ENCODE measurements at places on chromosomes 3 and 15.
A peak's percentile ranks its signal among the peaks of the same experiment; 100 is the strongest.

DNA sequence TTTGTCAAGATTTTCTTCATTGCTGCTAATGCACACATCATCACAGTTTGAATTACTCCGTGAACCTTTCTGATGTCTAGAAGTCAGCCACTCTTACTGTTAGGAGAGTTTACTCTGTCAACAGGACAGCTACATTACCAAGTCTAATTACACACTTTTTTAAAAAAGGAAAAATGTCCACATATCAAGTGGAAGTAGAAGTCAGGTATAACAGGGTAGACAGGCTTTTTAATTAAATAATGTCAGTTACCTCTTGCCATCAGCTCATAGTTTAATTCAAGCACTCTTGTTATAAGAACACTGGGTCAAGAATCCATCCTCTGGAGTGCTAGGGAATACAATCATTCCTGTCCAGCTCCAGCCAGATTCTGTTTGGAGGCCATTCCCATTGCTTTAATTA is 232.8 kb downstream of the TAFA4 start:
- no peak for DNase-seq

GRCh38 chr3:5095886-5096285 is 26.2 kb upstream of the ARL8B start:
- peak; percentile 12 for DNase-seq

- no peak for DNase-seq
These were observed 40.4 kb upstream of the SKOR1 start for GRCh38 chr15:67784856-67785430.

DNA sequence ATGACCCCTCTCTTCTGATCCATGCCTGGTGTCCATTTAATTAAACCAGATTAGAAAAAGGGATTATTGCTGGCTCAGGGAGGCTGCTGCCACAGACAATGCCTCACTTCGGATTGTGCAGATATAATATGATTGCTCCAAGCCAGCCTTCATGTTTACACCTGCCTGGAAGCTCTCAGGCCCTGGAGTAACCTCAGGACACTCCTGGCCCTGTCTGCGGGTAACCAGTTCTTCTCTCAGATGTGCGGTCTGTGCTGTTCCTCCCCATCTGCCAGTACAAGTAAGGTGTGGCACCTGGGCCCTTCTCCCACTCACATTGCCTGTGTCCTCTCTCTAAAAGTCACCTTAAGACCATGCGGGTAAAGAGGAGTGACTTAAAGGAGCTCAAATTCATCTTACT is 8.8 kb upstream of the GOLGA8J start:
- no peak for DNase-seq

DNA sequence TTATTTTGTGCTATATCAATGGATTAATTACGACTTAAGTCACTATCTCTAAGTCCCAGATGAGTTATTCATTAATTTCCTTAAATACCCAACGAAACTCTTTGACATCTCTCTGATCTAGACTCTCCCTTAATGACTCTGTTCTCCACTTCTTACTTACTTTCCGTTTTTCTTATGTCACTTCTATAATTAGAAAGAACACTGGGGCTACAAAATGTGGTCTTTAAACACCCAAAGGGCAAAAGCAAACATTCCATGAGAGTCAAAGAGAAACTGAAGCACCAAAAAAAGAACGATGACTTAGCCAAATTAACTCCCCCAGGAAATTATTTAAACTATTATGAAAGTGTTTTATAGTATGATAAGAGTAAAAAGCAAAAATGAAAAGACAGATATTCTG is 166.4 kb upstream of the UBE2E2 start:
- peak; percentile 9 for DNase-seq

DNA sequence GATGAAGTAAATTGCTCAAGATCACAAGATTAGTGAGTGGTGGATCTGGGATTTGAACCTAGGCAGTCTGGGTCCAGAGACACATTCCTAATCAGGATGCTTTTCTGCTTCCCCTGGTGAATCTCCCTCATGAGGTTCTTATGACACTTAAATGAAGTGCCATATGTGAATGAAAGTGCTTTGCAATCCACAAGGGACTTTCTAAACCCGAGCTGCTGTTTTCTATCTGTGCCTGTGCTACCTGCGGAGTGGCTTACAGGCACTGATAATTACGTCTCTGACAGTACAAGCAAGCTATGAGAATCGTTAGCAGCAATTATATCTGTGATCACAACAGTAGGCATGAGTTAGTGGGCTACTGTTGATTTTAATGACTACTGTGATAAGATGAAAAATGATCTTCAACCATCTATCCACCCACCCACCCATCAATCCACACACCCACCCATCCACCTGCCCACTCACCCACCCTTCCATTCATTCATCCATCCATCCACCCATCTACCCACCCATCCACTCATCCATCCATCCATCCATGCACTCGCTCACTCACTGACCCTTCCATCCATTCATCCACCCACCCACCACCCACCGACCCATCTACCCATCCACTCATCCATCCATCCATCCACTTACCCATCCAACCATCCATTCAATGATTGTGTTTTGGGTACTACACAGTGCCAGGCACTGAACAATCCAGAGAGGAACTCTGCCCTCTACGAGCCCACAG is 51.8 kb downstream of the ATP2B2 start:
- no peak for DNase-seq

DNA sequence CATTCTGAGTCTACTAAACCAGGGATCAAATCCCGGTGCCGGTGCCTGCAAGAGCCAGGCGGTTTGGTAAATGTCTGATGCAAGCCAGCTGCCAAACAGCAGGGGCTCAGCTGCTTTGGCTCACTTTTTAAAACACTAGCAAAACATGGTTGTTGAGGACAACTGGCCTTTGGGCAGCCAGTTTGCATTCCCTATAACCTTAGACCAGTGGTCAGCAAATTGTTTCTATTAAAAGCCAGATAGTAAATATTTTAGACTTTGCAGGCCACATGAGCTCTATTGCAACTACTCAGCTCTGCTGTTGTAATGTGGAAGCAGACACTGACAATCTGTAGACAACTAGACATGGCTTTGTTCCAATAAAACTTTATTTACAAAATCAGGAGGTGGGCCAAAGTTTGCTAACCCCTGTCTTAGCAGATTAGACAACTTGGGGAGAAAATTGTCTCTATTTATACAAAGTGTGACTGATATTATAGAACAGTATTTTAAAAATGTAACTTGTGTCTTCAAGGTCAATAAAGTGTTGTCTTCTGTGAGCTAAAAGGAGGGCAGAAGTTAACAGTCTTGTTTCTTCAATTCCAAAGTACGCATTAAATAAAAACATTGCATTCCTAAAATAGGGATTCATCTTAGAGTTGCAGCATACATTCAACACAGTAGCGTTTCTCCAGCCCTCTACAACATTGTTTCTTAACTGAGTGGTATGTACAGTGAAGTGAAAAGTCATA is 67.6 kb downstream of the SSUH2 start:
- DNase-seq, result peak; percentile 70

DNA sequence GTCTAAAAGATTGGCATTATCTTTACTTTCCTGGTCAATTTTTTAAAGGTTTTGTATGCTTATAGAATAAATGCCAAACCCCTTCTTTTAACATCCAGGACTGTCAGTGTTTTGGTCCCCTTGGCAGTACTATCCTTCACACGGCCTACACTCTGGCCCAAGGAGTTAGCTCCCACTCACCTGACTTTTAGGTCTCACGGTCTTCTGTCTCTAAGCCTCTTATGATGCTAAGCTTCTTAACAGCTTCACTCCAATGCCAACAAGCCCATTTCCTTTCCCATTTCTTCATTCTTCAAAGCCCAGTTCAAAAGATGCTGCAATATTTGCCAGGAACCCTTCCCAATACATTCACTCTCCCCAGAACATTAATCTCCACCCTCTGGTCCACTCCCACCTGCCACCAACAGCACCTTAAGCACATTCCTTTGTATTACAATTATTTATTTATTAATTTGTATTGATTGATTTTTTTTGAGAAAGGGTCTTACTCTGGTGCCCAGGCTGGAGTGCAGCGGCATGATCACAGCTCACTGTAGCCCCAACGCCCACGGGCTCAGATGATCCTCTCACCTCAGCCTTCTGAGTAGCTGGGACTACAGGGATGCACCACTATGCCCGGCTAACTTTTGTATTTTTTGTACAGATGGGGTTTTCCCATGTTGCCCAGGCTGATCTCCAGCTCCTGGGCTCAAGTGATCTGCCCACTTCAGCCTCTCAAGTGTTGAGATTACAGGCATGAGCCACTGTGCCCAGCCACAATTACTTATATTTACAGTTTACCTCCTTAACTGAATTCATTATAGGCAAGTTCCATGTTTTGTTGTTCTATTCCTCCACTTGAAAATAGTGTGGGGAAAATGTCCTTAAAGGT is 27.8 kb downstream of the IFT80 start:
- DNase-seq, result no peak

DNA sequence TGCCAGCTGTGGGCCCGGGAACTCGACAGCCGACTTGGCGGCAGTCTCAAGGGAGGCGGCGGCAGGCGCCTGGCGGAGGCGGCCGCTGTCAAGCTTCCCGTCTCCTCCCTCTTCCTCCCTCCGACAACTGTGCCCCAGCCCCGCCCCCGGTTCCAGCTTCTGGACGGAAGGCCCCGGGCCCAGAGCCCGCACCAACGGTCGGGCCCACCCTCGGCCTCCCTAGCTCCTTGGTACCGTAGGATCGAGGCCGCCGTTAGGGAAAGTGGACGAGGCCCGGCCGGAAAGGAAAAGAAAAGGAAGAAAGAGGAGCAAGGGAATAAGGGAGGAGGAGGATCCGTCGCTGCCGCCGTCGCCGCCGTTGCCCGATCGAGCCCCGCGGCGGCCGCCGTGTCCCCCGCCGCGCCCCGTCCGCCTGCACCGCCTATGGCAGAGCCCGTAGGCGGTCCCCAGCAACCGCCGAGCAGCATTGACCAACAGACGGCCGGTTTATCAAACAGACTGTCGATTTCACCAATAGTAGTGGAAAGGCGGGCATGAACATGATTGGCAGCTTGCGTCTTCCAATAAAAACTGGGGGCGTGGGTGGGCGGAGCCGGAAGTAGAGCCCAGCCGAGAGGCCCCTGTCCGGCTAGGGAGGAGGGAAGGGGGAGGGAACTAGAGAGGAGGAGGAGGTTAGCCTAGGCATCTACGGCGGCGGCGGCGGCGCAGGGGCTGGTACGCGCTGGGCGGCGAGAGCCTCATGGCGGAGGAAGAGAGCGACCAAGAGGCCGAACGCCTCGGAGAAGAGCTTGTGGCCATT is at the start of the genes CGGBP1 and ZNF654:
CGGBP1 (minus strand) TSS at position 425 of the 799 bp plus-strand sequence. CDS start 3,029 bp downstream, outside the sequence.
ZNF654 (plus strand) TSS at position 675 of the 799 bp plus-strand sequence; CDS start at position 740, 65 bp downstream.
- peak; percentile 99 for DNase-seq

DNA sequence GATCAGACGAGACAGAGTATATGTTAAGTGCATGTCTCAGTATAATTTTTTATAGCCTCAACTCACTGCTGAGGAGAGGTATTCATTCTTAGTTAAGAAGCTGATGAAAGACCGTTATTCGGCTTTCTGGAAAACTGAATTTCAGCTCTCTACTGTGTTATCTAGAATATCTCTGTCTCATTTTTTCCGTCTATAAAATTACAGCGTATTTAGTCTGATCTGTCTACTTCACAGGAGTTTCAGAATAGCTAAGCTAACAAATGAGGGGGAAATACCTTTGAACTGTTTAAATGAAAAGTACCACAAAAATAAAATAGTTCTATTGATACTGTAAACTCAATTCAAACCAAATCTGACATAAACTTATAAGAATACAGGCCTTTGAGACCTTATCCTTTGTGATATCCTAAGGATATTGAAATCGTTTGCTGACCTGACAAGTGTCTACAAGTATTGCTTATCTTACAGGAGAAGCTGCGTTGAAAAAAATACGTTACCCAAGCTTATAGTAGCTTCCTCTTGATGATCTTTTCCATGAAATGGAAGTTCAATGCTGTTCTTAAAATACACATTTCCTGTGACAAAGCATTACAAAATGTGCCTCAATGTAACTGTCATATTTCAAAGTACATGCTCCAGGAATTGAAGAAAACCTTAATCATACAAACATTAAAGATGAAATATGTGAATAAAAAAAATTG is 104.6 kb downstream of the IL1RAP start:
- DNase-seq, result no peak

- DNase-seq, result peak; percentile 60
These were observed 57.5 kb upstream of the TRA2B start for GRCh38 chr3:185995352-185995751.

GRCh38 chr3:160128056-160128455 is 97.2 kb upstream of the C3orf80 start:
- DNase-seq, result no peak

DNA sequence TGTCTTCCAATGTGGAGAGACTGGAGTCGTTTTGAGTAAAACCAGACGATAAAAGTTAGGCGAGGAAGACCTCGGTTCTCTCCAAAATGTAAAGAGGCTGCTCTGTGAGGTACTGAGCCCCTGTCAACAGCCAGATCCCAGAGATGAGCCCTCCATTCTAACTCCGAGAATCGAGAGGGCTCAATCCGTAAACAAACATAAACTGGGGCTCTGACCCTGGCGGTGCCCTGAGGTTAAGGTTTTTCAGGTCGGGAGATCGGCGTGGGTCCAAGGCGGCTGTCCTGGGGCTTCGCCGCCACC is 417 bp downstream of the TBCCD1 start:
- DNase-seq, result no peak

DNA sequence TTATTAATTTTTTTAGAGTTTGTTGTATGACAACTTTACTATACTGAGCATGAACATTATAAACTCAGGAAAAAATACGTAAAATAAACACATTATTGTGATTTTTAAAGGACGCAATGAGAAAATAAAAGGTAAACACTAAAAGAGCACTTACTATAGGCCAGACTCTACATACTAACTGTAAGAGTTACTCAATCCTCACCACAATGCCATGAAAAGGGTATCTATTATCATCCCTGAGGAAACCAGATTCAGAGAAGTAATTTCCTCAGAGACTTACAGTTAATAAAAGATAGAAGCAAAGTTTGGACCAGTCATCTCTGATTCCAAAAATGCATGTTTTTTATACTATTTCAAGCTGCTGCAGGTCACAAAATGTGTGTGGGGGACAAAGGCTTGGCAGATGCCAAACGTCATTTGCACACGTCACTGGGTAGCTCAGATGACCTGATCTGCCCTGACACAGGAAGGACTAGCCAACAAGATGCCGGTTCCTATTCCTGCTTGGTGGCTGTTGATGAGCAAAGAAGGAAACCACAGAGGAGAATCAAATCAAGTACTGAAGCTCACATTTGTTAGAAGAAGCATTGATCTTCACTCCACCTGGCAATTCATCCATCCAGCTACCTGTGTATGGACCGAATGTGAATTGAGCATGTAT is 42.3 kb downstream of the KLHL6 start:
- DNase-seq, result no peak

GRCh38 chr3:121757087-121757811 is 7.7 kb upstream of the GOLGB1 start:
- DNase-seq, result no peak

GRCh38 chr3:13359916-13360315 is 60.2 kb downstream of the NUP210 start:
- DNase-seq, result no peak

GRCh38 chr3:77605308-77605707 is 565.4 kb downstream of the ROBO2 start:
- DNase-seq, result no peak

GRCh38 chr3:72903004-72903403 is 15.2 kb downstream of the GXYLT2 start:
- peak; percentile 92 for DNase-seq

GRCh38 chr3:32500880-32501782 is 1.5 kb downstream of the CMTM6 start:
- no peak for DNase-seq

- DNase-seq, result no peak
These were observed 34.6 kb downstream of the CRABP1 start for GRCh38 chr15:78374436-78375393.

- DNase-seq, result no peak
These were observed 10.3 kb downstream of the EID1 start for GRCh38 chr15:48888191-48888590.
